ENCODE measurements at places on chromosomes 3 and 15.

DNA sequence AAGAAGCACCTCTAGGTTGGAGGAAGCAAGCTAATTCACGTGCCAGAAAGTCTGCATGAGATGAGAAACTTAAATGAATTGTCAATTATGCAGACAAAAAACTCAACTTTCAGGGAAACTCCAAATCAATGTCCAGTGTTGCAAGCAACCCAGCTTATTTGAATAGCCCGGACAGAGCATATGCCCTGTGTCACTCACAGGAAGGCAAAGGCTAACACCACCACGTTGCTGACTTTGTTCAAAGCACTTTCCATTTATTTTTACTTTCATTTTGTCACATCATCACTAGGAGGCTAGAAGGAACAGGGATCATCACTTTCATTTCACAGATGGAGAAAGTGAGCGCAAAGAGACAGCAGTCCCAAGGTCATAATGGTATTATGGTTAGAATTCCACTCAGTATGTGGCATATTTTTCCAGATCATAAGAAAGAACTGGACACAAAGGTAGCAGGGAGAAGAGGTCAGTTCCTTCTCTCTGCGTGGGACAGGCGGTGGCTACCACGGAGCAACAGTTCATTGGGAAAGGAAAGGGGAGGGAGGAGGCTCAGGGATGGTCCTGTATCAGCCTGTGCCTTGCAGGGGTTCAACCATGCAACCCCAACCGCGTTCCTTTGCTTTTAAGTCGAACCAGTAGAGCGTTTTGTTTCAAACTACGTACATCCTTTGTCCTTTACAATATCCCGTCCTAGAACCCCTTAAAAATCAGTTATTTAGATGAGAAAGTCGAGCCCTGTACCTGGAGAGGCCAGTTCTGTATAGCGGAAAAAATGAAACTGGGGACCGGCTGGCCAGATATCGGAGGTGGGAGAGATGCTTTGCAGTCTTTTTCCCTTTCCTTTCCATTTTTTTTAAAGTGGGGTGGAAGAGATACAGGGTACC, 1.1 kb downstream of the HEG1 start:
- no peak for DNase-seq

DNA sequence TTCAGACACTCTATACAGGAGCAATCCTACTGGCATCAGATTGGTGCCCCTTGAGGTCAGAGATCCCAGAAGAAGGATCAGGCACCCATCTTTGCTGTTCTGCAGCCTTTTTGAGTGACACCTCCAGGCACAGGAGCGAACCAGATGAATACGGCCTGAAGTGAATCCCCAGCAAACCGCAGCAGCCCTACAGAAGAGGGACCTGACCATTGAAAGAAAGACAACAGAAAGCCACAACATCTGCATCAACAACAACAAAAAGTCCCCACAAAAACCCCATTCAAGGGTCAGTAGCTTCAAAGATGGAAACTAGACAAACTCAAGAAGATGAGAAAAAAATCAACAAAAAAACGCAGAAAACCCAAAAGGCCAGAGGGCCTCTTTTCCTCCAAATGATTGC, 130.4 kb downstream of the PPM1L start:
- DNase-seq, result no peak

DNA sequence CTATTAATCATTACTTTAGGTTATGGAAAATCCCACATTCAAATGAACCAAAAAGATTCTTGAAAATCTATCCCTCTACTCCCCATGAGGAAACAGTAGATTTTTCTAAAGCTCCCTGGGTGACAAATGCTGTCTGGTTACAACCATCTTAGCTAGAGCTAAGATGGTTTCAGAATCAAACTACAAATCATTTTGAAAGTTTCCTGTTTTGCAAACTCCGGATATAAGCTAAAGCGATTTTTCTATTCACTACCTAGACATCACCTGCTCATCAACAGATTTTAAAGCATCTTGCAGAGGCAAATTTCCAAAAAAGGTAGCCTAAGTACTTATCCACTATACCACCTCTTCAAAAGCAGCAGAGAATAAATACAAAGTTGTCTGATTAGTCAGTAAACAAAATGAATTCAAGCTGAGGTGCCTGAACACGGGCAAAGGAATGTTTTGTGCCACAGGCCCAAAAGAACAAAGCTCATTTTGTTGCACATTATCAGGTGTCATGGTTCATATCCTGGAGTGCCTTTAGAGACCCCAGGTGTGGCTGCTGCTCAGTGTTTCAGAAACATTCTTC, 204.9 kb downstream of the TNIK start:
- no peak for DNase-seq

GRCh38 chr3:157444797-157445184, 8.1 kb downstream of the PTX3 start:
- DNase-seq, result no peak

DNA sequence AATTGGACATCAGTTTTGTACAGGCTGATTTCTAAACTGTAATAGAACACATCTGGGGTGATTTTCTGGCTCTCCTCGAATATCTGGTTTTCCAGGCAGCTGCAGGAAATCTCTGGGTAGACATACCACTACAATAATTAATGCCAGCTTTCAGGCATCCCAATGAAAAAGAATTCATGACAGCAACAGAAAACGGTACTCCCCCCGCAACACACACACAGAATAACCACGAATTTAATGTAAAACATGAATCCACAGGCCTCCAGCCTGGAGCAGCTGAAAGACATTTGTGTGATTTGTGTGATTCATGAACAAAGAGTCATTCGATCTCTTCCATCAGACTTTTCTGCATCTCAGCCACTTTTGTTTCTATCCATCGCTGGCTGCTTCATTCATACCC, 262.2 kb downstream of the MAGI1 start:
- DNase-seq, result no peak

DNA sequence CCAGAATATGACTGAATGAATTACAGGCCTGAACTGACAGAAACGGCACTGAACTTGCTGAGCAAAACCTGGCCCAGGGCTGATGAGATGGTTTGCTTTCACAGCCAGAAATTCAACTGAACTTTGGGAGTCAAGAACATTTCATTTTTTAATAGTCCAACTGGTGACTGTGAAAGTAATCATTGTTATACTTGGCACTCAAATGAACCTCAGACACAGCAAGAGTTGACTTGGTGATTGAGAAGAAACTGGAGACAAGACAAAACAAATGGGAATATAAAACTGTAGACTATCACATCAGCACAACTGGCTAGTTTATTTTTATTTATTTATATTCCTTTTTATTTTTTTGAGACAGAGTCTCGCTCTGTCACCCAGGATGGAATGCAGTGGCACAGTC, 858.9 kb upstream of the CFAP20DC start:
- no peak for DNase-seq

GRCh38 chr3:141388395-141388794, 20.1 kb downstream of the ZBTB38 start:
- no peak for DNase-seq

DNA sequence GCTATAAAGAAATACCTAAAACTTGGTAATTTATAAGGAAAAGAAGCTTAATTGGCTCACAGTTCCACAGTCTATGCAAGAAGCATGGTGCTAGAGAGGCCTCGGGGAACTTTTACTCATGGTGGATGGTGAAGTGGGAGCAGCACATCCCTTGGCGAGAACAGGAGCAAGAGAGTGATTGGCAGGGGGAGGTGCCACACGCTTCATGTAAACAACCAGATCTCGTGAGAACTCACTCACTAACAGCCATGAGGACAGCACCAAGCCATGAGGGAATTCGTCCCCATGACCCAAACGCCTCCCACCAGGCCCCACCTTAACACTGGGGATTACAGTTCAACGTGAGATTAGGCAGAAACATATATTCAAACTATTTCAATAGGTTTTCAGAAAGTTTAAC, 28.0 kb downstream of the GABRB3 start:
- no peak for DNase-seq

GRCh38 chr3:20250314-20250713, 64.3 kb upstream of the SGO1 start:
- no peak for DNase-seq

DNA sequence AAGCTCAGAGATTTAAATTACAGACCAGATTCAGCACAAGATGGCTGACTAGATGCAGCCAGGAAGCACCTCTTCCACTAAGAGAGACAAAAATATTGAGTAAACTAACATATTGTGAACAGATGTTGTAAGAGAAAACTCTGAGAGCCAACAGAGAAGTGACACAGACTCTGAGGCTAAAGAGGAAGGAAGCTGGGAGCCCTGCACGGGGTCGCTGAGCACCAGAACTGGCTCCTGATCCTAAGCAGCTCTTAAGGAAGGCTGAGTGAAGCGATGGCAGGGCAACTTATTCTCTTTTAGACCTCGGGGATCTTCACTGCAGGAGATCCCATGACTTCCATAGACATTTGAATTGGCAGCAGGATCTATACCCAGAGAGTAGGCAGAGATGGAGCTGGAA, 578.0 kb upstream of the GRM7 start:
- DNase-seq, result no peak

DNA sequence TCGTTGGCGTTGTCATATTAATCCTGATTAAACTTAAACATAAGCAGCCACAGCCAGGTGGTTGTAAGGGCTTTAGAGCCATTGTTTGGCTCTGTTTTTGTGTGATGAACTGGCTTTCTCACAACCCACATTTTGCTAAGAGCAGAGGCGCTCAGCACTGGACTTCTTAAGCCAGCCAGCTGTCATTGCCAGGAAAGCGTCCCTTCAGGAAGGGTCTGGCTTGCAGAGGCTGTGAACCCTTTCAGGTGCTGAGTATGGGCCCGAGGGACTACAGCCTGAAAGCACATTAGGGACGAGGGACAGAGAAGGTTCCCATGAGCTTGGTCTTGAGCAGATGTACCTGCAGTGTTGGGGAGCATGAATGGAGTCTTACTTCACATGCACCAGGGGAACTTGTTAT, 112.3 kb downstream of the CHCHD6 start:
- no peak for DNase-seq

- DNase-seq, result no peak
These were observed 1389.3 kb upstream of the ALCAM start for GRCh38 chr3:103977417-103977816.

- no peak for DNase-seq
These were observed 1.4 kb downstream of the GLCE start for GRCh38 chr15:69161878-69162213.

- DNase-seq, result no peak
These were observed 57.9 kb downstream of the RBM6 start for GRCh38 chr3:49997862-49998261.

- DNase-seq, result no peak
These were observed 208.2 kb downstream of the RPLP1 start for GRCh38 chr15:69660658-69661405.

- no peak for DNase-seq
These were observed 558 bp upstream of the NCEH1 start for GRCh38 chr3:172711454-172711795.

- DNase-seq, result no peak
These were observed 82.9 kb upstream of the THBS1 start for GRCh38 chr15:39497759-39498565.

- no peak for DNase-seq
These were observed 806 bp downstream of the KLHL25 start for GRCh38 chr15:85793641-85794597.

Data from H9 (cell line).